NCI-H2171 treated with DMSO at 0.1 percent for 48 hours (cell line): ENCODE measurements at places on chromosomes 6 and 20.

GRCh38 chr6:84042603-84043002 lies 9.0 kb downstream of the MRAP2 start:
- DNase-seq: no peak

DNA sequence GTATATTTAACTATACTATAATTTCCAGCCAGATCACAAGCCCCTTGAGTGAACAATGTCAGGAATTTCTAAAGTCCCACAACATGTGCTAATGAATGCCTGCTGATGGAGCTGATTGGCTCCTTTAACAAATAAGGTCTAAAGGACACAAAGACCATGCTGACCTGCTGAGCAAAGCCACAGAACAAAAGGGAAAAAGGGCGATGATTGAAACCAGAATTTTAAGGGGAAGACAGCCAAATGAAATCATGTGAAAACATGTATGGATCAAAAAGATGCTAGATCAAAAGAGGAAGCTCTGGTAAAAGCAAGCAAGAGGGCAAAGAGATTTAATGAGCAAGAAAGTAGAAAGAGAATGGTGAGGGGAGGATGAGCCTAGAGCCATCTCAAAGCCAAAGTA lies 105.6 kb downstream of the DCDC2 start:
- DNase-seq: no peak

GRCh38 chr20:25675161-25675560 lies 21.5 kb downstream of the ZNF337 start:
- DNase-seq: no peak

- DNase-seq: peak; percentile 96
These were observed 28.9 kb downstream of the CDH26 start for GRCh38 chr20:59987135-59987534.

DNA sequence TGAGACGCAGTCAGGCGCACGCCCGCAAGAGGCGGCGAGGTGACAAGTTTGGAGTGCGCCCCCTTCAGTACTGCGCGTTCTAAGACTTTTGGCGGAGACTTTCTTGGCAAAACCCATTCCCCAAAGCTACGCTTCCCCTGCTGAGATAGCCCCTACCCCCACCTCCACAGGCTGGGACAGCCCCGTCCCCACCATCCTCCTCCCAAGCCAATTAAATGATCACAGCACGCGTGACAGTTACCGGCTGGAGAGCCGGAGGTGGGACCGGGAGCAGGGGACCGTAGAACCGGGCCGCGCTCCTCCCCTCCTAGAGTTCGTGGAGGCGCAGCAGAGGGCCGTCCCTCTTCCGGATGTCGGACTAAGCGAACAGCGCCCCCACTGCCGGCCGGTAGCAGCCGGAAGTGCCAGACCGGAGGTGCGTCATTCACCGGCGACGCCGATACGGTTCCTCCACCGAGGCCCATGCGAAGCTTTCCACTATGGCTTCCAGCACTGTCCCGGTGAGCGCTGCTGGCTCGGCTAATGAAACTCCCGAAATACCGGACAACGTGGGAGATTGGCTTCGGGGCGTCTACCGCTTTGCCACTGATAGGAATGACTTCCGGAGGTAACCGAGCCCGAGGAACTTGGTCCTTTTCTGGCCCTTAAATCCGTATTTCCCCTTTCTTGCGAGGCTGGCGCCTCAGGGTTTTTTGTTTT lies at the start of gene TOMM6:
Gene TOMM6, plus strand, starts transcription at position 476 of the 699 bp plus-strand sequence. Its CDS starts 4 bp downstream, at position 480.
- peak; percentile 93 for DNase-seq
